ENCODE measurements at places on chromosomes 6 and 20. TPM values are rescaled to one million over a fixed set of nuclear protein-coding genes. Genes with fewer than 3 reads are reported as not detected.

DNA sequence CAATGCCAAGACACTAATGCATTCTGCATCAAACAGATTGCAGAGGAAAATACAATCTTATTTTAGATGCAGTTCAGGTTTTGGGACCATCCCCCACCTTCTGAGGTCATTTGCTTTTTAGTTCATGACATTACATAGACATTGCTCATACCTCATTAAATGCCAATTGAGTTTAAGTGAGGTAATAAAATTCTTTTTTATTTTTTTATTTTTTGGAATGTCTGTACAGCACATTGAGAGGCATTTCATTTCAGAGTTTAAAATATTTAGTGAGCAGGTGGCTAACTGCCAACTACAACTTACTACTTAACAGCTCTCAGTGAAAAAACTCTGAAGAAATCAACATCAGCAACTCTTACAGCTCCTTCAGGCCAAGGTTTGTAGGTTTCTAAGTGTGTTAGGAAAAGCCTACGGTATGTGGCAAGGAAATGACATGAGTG is 482.2 kb upstream of the RNF217 start:
- no peaks in the 10 kb centered on the region for H3K36me3 ChIP-seq
- H3K4me3 ChIP-seq: no peak overlapping the region
- DNase-seq: no peak
- no peak overlapping the region for H3K27ac ChIP-seq
- H3K27me3 ChIP-seq: no peaks in the 10 kb centered on the region

- peaks cover 2% of the 10 kb centered on the region for H3K27me3 ChIP-seq
- no peaks in the 10 kb centered on the region for H3K4me1 ChIP-seq
- H3K27ac ChIP-seq: no peak overlapping the region
- no peak for DNase-seq
- H3K36me3 ChIP-seq: peaks cover 9% of the 10 kb centered on the region
Observed at GRCh38 chr20:58713801-58714339, 21.3 kb downstream of the NPEPL1 start.

- no peak overlapping the region for H3K4me3 ChIP-seq
- DNase-seq: peak; percentile 46
- no peak overlapping the region for H3K27ac ChIP-seq
- no peaks in the 10 kb centered on the region for H3K4me1 ChIP-seq
Observed at GRCh38 chr6:113857556-113858479, 673 bp downstream of the MARCKS start.

DNA sequence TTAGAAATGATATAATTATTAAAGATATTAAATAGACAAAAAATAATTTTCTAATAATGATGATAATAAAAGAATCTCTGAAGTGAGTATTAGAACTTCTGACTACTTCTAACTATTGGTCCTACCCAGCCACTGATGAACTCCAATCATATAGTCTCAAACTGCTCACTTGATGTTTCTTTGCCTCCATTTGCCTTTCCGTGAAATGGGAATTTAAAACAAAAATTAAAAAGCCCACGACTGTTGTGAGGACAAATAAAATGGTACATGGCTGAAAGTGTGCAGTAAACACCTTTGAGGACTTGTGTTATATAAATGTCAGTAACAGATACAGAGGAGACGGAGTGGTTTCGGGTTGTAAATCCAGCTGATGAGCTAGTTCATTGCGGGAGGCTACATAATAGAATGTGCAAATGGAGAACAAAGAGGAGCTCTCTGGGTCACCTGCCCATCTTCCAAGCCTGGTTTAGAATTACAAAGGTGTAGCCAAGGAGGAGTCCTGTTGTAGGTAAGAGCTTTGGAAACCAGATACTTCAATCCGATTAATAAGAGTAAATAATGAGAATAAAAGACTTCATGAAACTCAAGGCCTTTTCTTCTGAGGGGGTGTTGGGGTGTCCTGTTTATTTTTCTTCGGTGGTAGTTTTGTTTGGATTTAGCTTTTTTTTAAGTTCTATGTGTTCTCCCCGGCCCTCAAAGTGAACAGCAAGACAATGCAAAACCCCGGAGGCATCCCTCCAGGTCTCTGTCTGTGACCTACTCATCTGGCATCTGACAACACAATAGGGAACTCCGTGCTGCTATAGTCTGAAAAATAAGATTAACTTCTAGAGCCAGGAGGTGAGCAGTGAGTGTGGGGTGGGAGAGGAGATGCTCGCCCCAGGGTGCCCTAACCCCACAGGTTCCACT is 4.4 kb upstream of the PXDC1 start:
- no peaks in the 10 kb centered on the region for H3K27me3 ChIP-seq
- no peaks in the 10 kb centered on the region for H3K4me1 ChIP-seq
- no peak for DNase-seq
- H3K27ac ChIP-seq: no peak overlapping the region
- no peak overlapping the region for H3K4me3 ChIP-seq

DNA sequence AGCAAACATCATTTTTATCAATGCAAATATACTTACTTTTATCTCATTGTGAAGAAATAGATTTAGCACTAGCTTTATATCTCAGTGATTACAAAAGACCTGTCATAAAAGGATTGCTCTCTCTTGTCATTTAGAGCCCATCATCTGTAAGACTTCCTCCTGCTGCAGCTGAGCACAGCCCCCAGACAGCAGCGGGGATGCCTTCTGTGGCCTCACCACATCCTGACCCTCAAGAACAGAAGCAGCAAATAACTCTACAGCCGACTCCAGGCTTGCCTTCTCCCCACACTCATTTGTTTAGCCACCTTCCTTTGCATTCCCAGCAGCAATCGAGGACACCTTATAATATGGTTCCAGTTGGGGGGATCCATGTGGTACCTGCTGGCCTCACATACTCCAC is 127.0 kb upstream of the EDN1 start:
- H3K4me1 ChIP-seq: no peaks in the 10 kb centered on the region
- H3K27ac ChIP-seq: no peak overlapping the region
- no peak for DNase-seq
- no peaks in the 10 kb centered on the region for H3K27me3 ChIP-seq
- H3K4me3 ChIP-seq: no peak overlapping the region

DNA sequence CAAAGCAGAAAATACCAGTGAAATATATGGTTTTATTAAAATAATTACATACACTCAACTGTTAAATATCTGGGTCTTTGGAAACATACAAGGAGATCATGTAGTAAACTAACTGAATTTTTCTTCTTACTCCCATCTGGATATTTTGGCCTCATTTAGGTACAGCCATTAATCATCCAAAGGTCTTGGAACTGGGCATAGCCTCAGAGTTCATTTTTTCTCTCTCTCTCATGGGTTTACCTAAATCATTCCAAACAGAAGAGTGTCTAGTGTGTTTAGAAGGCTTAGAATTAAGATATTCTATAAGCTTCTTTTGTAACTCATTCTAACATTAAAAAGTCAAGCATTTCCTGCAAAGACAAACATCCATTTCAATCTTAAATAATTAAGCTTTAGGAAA is 79.4 kb downstream of the HMGCLL1 start:
- no peaks in the 10 kb centered on the region for H3K27me3 ChIP-seq
- H3K27ac ChIP-seq: no peak overlapping the region
- H3K36me3 ChIP-seq: no peaks in the 10 kb centered on the region
- no peaks in the 10 kb centered on the region for H3K4me1 ChIP-seq
- DNase-seq: no peak

- peak; percentile 43 for DNase-seq
- H3K36me3 ChIP-seq: peaks cover 50% of the 10 kb centered on the region
- H3K4me3 ChIP-seq: peak overlapping the region; percentile 96
- no peaks in the 10 kb centered on the region for H3K27me3 ChIP-seq
- H3K27ac ChIP-seq: peak overlapping the region; percentile 93
Observed at GRCh38 chr6:37168811-37169495, 999 bp upstream of the PIM1 start.

DNA sequence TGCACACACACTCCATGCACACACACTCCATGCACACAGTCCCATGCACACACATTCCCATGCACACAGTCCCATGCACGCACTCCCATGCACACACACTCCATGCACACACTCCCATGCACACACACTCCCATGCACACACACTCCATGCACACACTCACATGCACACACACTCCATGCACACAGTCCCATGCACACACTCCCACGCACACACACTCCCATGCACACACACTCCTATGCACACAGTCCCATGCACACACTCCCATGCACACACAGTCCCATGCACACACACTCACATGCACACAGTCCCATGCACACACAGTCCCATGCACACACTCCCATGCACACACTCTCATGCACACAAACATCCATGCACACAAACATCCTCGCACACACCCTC is 168.4 kb downstream of the TTLL2 start:
- H3K27me3 ChIP-seq: peaks cover 54% of the 10 kb centered on the region
- H3K4me1 ChIP-seq: peaks cover 27% of the 10 kb centered on the region
- DNase-seq: no peak
- H3K27ac ChIP-seq: no peak overlapping the region

DNA sequence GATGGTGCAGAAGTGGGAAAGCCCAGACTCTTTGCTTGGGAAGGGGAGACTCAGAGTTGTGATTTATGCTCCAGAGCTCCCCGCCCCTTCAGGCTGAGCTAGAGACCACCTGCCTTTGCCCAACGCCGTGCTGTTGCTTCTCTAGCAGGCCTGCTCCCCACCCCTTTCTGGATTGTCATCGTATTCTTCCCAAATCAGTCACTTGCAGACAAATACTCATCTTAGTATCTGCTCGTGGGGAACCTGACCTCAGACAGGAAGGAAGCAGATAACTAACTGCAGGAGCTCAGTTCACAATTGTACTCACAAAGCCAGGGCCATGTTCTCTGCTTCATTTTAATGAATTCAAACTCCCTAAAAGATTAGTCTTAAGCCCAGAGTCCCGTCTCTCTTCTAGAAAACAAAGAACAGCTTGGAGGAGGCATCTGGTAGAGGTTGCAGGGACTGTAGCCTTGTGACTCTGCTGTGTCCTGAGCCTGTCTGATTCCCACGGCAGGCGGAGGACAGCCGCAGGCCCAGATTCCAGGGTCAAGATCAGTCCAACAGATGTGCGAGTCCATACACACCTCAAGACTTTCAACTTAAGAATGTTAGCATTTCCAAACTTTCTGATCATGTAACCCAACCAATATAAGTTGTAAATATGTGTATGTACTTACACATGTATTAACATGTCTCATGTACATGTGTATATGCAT is 57.2 kb upstream of the GGTLC1 start:
- no peak for DNase-seq
- no peak overlapping the region for H3K4me3 ChIP-seq
- no peaks in the 10 kb centered on the region for H3K4me1 ChIP-seq
- H3K27ac ChIP-seq: no peak overlapping the region
- no peaks in the 10 kb centered on the region for H3K27me3 ChIP-seq

The TRIM31 gene
- 181 TPM for total RNA-seq

The MOG gene
- not detected for total RNA-seq

DNA sequence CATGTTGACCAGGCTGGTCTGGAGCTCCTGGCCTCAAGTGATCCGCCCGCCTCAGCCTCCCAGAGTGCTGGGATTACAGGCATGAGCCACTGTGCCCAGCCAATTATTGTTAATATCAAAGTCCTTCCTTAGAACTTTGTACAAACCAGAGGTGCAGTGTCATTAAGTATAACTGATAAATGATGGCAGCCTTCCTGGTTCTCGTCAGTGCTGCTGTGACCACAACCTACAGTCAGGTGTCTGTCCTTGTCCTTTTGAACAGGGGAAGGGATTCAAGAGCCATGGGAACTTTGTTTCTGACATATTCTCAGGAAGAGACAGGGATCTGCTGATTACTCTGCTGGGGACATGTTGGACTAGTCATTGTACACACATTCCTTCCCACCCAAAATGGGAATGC is 103.2 kb upstream of the TIAM2 start:
- no peak for DNase-seq
- H3K4me3 ChIP-seq: no peak overlapping the region
- H3K4me1 ChIP-seq: no peaks in the 10 kb centered on the region
- no peak overlapping the region for H3K27ac ChIP-seq
- H3K27me3 ChIP-seq: no peaks in the 10 kb centered on the region
- peaks cover 5% of the 10 kb centered on the region for H3K36me3 ChIP-seq

The ACTL10 gene
- total RNA-seq: 5.4 TPM

GRCh38 chr6:28136585-28137504 is 4.8 kb upstream of the ZKSCAN8 start:
- H3K27ac ChIP-seq: peak overlapping the region; percentile 93
- H3K27me3 ChIP-seq: no peaks in the 10 kb centered on the region
- peak; percentile 90 for DNase-seq
- H3K36me3 ChIP-seq: peaks cover 38% of the 10 kb centered on the region
- peaks cover 30% of the 10 kb centered on the region for H3K4me1 ChIP-seq

The ZNF76 gene
- total RNA-seq: 60.0 TPM

The CST5 gene
- total RNA-seq: not detected

- H3K36me3 ChIP-seq: peaks cover 26% of the 10 kb centered on the region
- H3K4me1 ChIP-seq: peaks cover 15% of the 10 kb centered on the region
- H3K4me3 ChIP-seq: no peak overlapping the region
- no peak overlapping the region for H3K27ac ChIP-seq
- H3K27me3 ChIP-seq: peaks cover 35% of the 10 kb centered on the region
Observed at GRCh38 chr20:45974896-45975565, 3.0 kb upstream of the ZNF335 start.

GRCh38 chr6:93779086-93779841 is 359.9 kb upstream of the EPHA7 start:
- no peak overlapping the region for H3K27ac ChIP-seq
- H3K4me1 ChIP-seq: no peaks in the 10 kb centered on the region
- H3K36me3 ChIP-seq: no peaks in the 10 kb centered on the region
- no peak overlapping the region for H3K4me3 ChIP-seq

DNA sequence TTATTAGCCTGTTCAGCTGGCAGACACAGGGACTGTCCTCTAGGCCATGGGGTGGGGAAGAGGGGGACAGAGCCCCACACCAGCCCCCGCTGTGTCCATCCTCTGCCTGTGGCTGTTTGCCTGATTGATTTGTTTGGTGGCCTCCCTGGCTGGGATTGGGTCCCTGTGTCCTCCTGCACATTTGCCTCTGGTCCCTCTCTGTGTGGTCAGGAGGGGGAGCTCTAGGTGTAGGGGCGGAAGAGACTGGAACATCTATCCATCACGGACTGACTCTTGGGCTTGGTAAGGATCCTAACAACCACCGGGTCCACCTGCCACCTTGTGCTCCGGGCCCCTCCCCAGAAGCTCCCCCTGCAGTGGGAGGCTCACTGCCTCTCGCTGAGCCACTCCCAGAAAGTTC is 38.4 kb upstream of the CCDC167 start:
- peak; percentile 79 for DNase-seq
- H3K4me1 ChIP-seq: no peaks in the 10 kb centered on the region
- H3K36me3 ChIP-seq: no peaks in the 10 kb centered on the region
- H3K27ac ChIP-seq: no peak overlapping the region
- no peak overlapping the region for H3K4me3 ChIP-seq

Measured in Calu3 (cell line).